GM23248 (cell line): ENCODE measurements at places on chromosomes 2 and 18.

DNA sequence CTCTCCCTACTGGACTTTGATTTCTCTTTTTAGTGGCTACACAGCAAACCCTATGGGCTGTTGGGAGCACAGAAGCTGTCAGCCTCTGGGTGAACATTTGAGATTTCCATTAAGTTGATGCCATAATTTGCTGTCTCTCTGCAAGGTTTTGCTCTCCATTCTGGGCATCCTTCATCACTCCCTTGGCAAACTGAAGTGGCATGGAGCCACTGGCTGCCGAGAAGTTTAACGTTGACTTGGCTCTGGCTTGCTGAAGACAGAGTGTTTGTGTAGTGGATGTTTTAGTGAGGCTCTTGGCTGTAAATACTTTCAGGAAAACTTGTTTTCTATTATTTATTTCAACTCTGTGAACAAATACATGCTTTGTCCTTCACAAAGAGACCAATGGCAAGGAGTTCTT is 91.5 kb downstream of the ALK start:
- DNase-seq, result no peak

DNA sequence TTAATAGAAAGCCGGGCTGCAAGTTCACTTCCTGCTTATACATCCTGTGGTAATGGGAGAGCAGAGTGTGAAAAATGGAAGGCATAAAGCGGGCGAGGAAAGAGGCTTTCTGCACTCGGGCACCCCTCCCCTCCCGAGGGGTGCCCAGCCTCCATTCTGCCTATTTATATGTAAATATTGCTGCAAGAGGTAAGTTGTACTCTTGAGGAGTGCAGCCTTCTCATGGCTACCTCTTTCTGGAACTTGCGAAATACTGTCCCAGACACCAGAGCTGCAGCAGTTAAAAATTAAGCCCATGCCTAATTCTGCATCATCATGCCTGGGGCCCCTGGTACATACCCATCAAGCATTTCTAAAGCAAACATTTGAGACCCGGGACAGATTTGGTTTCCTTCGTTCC is 156.0 kb downstream of the GBX2 start:
- DNase-seq, result no peak

- DNase-seq, result peak; percentile 94
Measured at GRCh38 chr18:45793264-45793965, 32.1 kb upstream of the SIGLEC15 start.

DNA sequence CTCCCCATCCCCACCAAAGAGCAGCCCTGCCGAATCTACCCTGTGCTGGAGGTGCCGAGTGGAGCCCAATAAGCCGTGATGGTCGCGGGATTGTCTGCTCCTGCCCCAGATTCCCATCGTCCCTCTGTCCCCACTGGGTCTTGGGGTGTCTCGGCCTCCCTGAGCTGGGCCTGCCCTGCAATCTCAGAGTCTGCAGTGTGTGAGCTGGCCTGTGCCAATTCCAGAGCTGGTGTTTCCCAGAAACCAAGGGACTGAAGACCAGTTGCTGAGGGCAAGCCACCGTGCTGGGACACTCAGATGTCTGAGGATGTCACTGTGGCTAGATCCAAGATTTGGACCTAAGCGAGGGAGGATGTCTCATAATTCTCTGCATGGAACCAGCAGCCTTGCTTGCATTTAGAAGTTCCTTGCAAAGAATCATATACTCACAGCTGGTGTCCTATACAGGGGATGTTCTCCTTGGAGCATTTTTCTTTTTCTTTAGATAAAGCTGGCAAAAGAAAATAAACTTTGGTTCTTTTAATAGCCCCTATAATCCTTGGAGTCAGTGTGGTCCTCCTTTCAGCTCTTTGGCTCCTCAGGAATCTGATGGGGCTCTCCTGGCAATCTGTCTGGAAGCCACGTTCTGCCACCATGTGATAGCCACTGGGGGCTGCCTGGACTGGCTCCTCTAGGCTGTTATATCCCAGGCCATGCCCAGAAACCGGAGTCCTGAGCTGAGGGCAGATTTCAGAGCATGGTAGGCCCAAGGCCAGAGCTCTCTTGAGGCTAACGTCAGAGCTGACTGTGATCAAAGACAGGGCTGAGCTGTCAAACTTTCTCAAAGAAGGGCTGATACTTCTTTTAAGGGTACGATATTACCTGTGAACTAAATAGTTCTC is 140.1 kb upstream of the HAAO start:
- DNase-seq, result no peak

GRCh38 chr2:171166328-171166983 is 5.8 kb upstream of the TLK1 start:
- DNase-seq, result no peak

GRCh38 chr2:227877421-227878310 is 6.2 kb downstream of the DAW1 start:
- DNase-seq, result peak; percentile 59

- DNase-seq, result no peak
Measured at GRCh38 chr2:159032580-159032979, 64.1 kb downstream of the TANC1 start.

DNA sequence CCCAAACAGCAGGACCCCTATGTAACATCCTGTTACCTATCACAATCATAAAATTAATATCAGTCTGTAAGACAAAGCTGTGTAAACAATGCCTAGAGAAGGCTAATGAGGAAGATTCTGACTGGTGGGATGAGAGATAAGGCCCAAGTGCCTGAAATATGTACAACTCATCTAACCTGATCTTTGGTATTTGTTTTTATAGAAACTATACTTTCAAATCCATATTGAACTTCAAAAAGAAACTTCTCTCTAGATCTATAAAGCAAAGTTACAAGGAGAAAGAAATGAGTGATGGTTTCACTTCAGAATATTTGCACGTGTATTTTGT is 36.1 kb upstream of the ITGA4 start:
- DNase-seq, result no peak

- peak; percentile 42 for DNase-seq
Measured at GRCh38 chr2:33681364-33681757, 82.3 kb upstream of the FAM98A start.

DNA sequence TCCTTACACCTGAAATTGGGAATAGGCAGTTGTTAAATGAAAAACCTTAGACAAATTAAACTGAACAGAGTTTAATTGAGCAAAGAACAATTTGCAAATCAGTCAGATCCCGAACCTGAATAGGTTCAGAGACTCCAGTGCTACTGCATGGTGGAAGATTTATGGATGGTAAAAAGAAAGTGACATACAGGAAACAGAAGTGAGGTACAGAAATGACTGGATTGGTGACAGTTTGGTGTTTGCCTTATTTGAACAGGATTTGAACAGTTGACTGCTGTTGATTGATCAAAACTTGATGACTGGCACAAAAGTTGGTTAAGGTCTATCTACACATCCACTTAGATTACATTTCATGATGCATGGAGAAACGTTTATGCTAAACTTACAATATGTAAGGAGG is 248.8 kb downstream of the HNMT start:
- DNase-seq, result no peak
